ENCODE measurements at places on chromosomes 7 and 10. TPM values are rescaled to one million over a fixed set of nuclear protein-coding genes. Genes with fewer than 3 reads are reported as not detected.

Gene MYO3A
- 0.55 TPM for total RNA-seq

- DNase-seq: no peak
Observed at GRCh38 chr7:2030475-2031450, 202.0 kb downstream of the MAD1L1 start.

GRCh38 chr10:79452174-79452611 lies 6.8 kb upstream of the ZCCHC24 start:
- DNase-seq: peak; percentile 23

DNA sequence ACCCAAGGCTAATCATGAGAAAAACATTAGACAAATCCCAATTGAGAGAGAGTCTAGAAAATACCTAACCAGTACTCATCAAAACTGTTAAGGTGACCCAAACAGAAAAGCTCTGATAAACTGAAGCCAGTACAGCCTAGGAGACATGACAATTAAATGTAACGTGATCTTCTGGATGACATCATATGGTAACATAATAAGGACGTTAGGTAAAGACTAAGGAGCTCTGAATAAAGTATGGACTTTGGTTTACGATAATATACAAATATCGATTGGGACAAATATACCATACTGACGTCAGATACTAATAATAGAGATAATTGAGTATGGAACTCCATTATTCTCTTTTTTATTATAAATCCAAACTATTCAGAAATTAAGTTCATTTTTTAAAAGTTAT lies 561.1 kb upstream of the STEAP1 start:
- DNase-seq: no peak

- peak; percentile 76 for DNase-seq
Observed at GRCh38 chr7:16644636-16645592, 640 bp downstream of the ANKMY2 start.

DNA sequence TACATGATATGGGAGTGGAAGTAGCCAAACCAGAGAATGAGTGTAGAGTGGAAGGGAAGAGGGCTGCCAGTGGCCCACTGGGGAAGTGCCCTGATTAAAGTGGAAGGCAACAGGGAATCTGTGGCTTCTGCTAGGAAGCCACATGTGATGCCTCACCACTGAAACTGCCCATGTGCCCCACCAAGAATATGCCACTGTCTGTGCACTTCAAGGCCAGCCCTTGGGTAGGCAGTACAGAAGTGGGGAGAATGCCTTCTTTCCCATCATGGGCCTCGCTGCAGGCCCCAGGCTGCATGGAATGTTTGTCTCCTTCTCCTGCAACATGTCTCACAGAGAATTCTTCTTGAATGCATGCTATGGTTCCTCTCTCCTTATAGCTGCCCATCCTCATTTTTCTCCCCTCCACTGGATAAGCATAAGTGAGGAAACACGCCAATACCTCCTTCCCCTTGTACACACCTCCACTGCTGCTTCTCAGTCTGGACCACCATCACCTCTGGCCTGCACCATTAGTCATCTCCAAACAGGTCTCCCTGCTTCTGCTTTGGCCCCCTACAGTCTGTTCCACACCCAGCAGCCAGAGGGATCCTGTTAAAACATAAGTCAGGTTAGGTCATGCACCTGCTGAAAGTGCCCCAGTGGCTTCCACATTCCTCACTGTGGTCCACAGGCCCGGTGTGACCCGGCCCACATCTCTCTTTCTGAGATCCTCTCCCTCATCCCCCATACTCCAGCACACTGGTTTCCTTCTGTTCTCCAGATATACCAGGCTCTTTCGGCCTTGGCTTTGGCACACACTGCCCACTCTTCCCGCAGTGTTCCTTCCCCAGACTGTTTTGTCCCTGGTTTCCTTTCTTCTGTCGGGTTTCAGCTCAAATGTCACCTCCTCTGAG lies 37.1 kb downstream of the SNX10 start:
- DNase-seq: no peak

- DNase-seq: peak; percentile 84
Observed at GRCh38 chr7:143410521-143411004, 1.9 kb upstream of the EPHA1 start.
